NCI-H187 treated with DMSO at 0.1 percent for 48 hours (cell line): ENCODE measurements at places on chromosomes 16 and 17.

- DNase-seq = peak; percentile 56
Measured at GRCh38 chr17:77579682-77580081, 378.8 kb upstream of the TNRC6C start.

DNA sequence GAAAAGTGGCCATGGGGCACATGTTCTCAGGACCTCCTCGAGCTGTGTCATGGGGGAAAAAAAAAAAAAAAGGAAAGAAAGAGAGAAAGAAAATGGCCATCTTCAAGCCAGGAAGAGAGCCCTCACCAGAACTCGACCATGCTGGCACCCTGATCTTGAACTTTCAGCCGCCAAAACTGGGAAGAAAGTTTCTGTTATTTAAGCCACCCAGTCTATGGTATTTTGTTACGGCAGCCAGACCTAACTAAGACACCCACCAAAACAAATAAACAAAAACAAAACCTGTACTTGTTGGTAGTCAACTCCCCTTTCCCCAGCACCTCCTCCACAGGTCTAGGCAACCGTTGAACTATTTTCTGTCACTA lies 26.1 kb upstream of the SLC13A2 start:
- DNase-seq = no peak

DNA sequence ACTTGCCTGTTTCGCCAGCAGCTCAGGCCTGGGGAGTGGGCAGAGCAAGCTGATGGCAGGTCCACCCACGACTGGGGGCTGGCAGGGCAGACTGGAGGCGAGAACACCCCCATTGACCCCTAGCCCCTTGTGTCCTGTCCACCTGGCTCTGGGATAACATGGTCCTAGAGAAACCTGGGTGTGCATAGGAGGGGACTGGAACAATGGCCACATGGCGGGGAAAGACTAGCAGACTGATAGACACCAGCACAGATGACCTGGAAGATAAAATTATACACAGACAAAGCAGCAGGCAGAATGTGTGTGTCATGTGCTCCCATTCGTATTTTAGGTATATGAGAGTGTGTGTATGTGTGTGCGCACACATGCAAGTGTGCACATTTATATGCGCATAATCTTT lies 23.5 kb downstream of the NUBP1 start:
- DNase-seq = no peak

DNA sequence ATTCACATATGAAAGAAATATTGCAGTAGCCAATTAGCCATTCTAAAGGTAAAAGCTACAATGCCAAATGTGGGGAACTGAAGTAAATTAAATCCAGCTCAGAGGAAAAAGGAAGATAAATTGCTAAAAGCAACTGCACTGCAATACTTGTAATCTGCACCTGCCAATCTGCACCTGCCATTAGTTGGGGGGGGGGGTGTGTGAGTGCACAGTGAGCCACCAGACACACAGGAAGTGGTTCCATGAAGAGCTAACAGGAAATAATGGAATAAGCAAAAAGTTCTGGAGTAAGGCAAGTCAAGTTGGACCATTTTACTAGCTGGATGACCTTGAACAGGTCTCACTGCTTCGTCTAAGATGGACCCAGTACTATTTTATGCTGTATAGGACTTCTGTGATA lies 191.8 kb downstream of the PARN start:
- no peak for DNase-seq

- no peak for DNase-seq
Measured at GRCh38 chr16:70662991-70663523, 16.7 kb downstream of the IL34 start.

DNA sequence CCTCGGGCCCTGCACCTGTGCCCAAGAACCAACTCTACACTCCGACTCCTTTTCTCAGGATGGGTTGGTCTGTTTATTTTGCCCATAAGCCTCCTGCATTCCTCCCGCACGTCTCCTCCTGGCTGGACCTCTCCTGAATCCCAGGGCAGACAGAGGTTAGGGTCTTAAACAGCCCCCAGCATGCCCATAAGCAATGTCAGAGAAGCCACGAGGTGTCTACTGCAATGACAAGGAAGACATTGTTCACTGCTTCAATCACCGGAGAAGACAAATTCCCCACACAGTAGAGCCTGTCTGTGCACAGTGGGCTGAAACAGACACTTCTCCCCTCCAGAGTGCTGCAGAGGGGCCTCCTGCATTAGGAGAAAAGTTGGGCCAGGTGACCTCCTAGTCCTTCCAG lies 230.6 kb upstream of the RPL38 start:
- DNase-seq = no peak
